Fibroblast of the aortic adventitia (primary cell): ENCODE measurements at places on chromosomes 6 and 20. TPM values are rescaled to one million over a fixed set of nuclear protein-coding genes. Genes with fewer than 3 reads are reported as not detected.

The ADAM33 gene
- total RNA-seq, result 68.6 and 145 TPM in 2 replicates

The IP6K3 gene
- not detected in 2 replicates for total RNA-seq

- peak; percentile 38 for DNase-seq
These were observed 25.4 kb upstream of the CST3 start for GRCh38 chr20:23663180-23663579.

GRCh38 chr20:49483018-49483695 lies 689 bp upstream of the KCNB1 start:
- DNase-seq, result no peak

DNA sequence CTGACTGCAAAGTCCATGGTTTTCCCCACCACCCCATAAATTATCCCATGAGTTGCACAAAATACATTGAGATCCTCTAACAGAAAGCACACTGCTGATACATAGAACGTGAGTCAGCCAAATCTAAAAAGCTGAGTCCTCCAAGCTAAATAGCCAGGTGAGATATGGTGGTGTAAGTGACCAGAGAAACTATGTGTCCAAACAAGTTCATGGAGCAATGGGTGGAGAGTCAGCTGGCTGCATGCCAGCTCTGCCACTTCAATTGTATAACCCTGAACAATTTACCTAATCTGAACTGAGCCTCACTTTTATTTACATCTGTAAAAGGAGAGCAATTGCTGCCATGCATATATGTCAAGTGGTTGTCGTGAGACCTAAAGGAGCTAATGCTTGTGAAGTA lies 9.7 kb downstream of the SNAP25 start:
- no peak for DNase-seq

GRCh38 chr20:58636983-58637421 lies 14.1 kb upstream of the STX16 start:
- no peak for DNase-seq

GRCh38 chr20:47030271-47030810 lies 135.7 kb downstream of the EYA2 start:
- no peak for DNase-seq
